ENCODE measurements at places on chromosomes 5 and 9.

DNA sequence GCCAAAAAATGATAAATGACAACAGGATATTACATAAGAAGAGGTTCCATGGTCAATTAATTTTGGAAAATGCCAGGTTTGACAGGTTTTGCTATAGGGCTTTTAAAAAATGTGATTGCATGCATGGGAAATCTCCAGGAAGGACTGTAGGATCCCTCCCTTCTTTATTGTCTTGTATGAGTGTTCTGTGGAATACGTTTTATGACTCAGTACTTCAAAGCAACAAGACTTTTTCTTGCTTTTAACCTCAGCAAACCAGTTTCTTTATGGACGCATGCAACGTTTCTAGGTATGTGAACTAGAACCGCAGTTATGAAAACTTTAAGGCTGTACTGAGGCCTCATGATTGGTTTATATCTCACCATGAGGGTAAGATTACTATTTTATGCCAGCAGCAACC lies 76.6 kb upstream of the NTRK2 start:
- no peak for DNase-seq

DNA sequence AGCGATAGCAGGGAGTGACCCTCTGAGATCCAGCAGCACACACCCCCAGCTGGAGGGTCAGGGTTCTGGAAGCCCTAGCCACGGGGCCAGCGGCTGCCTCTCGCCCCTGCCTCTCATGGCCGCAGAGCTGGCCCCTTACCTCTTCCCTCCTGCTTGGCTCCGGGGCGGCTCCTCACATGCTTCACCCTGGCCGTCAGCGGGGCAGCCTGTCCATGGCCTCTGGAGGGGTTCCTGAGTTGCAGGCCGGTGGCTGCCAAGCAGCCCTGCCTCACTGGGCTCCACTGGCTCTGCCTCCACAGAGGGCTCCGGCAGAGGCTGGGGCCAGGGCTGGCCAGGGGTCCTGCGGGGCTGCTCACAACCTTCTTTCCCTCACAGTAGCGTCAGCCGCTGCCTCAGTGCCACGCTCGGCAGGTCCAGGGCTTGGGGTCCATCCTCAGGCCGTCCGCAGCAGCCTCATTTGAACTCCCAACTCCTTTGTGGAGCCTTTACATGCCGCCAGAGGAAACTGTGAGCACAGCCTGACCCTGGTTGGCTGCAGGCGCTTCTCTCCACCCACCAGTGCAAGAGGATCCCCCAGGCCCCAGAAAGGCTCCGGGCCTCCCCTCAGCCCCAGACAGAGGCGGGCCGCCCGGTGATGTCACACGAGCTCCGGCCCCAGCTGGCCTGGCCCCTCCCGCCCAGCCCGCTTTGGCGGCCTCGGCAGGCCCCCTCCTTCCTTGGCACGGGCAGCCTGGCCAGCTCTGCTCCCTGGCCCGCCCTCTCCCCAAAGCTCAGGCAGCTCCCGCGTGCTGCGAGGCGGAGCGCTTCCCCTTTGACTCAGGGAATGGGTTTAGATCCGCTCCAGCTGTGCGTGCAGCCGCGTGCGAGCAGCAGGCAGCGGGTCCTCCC lies at the start of gene ANGPTL2:
ANGPTL2 (minus strand) TSS at position 460 of the 888 bp plus-strand sequence. CDS start 13,904 bp downstream, outside the sequence.
- peak; percentile 1 for DNase-seq

GRCh38 chr5:163874431-163874830 lies 369.0 kb downstream of the MAT2B start:
- DNase-seq, result no peak

DNA sequence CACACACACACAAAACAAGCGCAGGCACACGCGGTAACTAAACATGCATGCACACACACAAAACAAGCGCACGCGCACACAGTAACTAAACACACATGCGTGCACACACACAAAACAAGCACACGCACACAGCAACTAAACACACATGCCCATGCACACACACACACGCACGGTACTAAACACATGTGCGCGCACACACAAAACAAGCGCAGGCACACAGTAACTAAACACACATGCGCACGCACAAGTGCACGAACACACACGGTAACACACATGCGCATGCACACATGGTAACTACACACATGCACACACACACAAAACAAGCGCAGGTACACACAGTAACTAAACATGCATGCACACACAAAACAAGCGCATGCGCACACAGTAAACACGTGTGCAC lies 19.9 kb upstream of the SLC6A3 start:
- no peak for DNase-seq

DNA sequence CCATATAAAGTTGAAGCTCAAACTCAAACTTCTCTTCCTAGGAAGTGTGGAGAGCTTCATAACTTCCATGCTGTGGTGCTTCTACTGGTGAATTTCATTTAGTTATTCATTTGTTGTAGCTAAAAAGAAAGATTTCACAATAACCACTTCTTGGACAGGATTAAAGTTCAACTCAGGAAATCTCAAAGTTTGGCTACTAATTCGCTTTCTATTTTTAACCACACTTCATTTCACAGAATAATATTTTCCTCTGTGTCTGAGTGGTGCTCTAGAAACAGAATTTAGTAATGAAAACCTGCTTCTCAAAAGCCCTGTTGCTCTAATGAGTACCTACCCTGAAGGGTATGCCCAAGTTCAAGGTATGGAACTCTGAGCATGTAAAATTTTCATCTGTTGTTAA lies 73.9 kb downstream of the ACTBL2 start:
- no peak for DNase-seq

Measured in CD4-positive, alpha-beta T cell treated with Interleukin-21 for 1 hour (primary cell).